ENCODE measurements at places on chromosomes 3 and 15.

GRCh38 chr15:20353966-20354883 is 187.4 kb downstream of the GOLGA6L6 start:
- no peak for DNase-seq

GRCh38 chr3:33145901-33146580 is 32.2 kb downstream of the CRTAP start:
- no peak for DNase-seq

- no peak for DNase-seq
Observed at GRCh38 chr3:72630969-72631344, 217.3 kb downstream of the SHQ1 start.

- DNase-seq, result no peak
Observed at GRCh38 chr15:40254452-40254851, 15.6 kb downstream of the PAK6 start.

GRCh38 chr15:78000091-78000926 is 77.2 kb downstream of the TBC1D2B start:
- DNase-seq, result peak; percentile 72

DNA sequence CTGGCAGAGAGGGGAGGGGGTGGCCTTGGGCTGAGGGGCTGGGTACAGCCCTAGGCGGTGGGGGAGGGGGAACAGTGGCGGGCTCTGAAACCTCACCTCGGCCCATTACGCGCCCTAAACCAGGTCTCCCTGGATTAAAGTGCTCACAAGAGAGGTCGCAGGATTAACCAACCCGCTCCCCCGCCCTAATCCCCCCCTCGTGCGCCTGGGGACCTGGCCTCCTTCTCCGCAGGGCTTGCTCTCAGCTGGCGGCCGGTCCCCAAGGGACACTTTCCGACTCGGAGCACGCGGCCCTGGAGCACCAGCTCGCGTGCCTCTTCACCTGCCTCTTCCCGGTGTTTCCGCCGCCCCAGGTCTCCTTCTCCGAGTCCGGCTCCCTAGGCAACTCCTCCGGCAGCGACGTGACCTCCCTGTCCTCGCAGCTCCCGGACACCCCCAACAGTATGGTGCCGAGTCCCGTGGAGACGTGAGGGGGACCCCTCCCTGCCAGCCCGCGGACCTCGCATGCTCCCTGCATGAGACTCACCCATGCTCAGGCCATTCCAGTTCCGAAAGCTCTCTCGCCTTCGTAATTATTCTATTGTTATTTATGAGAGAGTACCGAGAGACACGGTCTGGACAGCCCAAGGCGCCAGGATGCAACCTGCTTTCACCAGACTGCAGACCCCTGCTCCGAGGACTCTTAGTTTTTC is 4.9 kb downstream of the ISL2 start:
- DNase-seq, result no peak

DNA sequence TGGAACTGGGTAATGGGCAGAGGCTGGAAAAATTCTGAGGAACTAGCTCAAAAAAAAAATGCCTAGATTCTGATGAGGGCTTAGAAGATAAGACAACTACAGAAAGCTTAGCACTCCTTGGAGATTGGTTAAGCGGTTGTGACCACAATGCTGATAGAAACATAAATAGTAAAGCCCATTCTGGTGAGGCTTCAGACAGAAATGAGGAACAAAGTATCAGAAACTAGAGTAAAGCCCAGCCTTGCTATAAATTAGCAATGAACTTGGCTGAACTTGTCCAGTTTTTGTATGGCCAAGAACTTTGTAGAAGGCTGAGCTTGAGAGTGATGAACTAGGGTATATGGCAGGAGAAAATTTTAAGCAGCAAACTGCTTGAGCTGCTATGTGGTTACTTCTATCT is 25.4 kb downstream of the GOLGB1 start:
- no peak for DNase-seq

DNA sequence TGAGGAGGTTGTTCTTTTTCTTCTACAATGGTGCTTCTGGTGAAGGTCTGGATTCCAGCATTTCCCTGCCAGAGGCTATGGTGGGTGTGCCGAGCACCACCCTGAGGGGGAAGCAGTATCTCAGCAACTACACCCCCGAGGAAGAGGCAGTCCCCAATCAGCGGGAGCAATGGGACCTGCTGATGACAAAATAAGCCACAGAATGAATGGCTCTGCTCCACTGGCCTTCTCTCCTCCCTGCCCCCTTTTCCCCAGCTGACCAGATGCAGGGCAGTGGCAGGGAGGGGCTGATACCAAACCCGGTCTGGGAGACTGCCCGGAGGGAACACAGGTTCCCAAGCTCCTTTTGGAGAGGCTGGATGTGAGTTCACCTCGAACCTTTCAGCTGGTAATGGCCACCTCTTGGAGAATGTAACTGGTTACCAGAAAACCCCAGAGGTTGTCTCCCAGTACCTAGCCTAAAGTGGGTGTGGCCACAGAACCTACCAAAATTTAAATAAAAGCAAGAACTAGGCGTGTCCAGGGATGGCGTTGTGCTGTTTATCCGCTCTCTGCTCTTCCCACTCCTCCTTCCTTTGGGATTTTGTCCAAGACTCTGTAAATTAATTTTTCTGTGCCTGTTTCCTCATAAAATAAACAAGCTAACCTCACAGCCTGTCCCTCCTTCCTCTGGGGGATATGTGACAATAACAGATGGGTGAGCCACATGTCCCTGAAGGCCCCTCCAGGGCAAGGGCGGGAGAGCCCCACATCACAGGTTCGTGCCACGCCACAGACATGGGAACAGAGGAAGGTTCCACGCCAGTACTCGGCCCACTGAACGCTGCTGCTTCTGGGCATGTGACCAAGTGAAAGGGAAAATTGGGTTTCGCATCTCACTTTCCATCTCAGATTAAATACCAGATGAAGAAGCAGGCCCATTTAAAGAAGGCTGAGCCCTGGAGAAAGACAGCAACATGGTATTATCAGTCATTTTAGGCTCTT is 35.1 kb upstream of the SPTBN5 start:
- DNase-seq, result no peak

- DNase-seq, result no peak
Observed at GRCh38 chr15:101765772-101766456, 37.4 kb upstream of the OR4F6 start.

DNA sequence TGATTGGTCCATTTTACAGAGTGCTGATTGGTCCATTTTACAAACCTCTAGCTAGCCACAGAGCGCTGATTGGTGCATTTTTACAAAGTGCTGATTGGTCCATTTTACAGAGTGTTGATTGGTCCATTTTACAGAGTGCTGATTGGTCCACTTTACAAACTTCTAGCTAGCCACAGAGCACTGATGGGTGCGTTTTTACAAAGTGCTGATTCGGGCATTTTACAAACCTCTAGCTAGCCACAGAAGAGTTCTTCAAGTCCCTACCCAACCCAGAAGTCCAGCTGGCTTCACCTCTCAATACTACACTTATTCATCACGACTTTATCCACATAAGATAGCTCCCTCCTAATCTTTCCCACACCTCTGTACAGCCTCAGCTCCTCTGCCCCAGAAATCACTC is 899.8 kb downstream of the TUSC7 start:
- no peak for DNase-seq

- no peak for DNase-seq
Observed at GRCh38 chr3:50661321-50661837, 13.3 kb upstream of the DOCK3 start.

- no peak for DNase-seq
Observed at GRCh38 chr3:43212914-43213611, 73.3 kb upstream of the SNRK start.

DNA sequence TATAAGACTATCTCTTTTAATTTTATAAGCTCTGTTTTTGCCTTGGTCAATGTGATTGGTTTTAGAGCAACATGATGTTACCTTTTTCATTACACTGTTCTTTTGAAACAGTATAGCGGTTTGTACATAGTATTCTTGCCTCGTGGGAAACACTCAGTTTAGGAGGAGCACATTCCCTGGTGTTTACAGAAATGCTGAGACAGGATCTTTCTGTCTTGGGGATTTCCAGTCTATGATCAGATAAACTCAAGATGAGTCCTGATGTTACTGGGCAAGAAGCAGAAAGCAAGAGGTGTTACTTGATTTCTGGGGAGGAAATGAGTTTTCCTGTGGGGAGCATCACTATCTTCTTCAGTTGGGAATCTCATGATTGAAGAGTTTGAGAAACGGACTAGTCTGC is 2.5 kb downstream of the TMEM266 start:
- no peak for DNase-seq

Data from stimulated activated CD4-positive, alpha-beta T cell treated with anti-CD3 and anti-CD28 coated beads, Interleukin-12 subunit alpha, Interleukin-12 subunit beta, amount 100 ng/mL, for 4 hours (primary cell).